ENCODE measurements at places on chromosomes 12 and 14.

- no peaks in the 10 kb centered on the region for H3K36me3 ChIP-seq
- H3K4me1 ChIP-seq = no peaks in the 10 kb centered on the region
- H3K27me3 ChIP-seq = no peaks in the 10 kb centered on the region
- H3K4me3 ChIP-seq = no peak overlapping the region
Measured at GRCh38 chr14:88929656-88930436, 105.4 kb downstream of the TTC8 start.

DNA sequence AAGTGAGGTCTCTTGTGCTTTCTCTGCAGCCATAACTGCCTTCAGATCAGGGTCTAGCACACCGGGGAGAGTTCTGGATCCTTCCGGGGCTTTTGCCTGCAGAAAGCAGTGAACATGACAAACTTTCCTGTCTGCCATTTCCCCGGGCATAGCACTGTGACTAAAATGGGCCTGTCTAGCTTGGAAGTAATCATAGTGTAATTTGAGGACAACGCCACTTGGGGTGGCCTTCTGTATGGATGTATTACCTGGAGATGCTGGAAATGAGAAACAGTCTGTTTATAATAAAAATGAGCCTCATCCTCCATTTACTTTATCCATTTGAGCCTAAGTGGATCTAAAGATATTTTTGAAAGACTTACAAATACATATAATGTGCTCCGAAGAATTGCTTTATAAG, 453.7 kb downstream of the VRK1 start:
- H3K27ac ChIP-seq = no peak overlapping the region
- no peaks in the 10 kb centered on the region for H3K27me3 ChIP-seq
- H3K36me3 ChIP-seq = no peaks in the 10 kb centered on the region
- H3K4me1 ChIP-seq = no peaks in the 10 kb centered on the region

DNA sequence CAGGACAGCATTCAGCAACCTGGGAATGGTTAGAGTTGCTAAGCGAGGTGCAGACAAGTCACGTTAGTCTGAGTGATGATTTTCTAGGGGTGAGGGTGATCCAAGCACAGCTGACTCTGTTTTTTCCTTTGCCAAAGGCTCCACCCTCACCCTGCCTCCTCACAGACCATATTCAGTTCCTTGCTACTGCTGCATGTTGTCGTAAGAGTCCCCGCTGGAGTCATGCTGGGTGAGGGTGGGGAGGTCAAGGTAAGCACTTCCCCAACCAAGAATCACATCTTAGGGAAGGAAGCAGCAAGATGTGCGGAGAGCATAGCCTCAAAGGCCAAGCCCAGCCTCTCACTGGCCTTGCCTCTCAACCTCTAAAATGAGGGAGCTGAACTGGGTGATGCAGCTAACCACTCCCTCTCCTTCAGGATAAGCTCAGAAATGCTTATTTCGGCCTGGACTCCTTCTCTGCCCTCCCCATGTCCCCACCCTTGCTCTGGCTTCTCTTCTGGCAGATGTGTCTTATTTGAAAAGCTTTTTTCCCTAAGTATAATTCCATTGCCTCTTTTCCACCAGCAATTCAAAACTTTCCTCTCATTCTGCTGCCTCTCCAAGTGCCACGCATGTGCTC, 66.9 kb upstream of the ACTN1 start:
- no peaks in the 10 kb centered on the region for H3K36me3 ChIP-seq
- no peak overlapping the region for H3K4me3 ChIP-seq
- H3K27ac ChIP-seq = no peak overlapping the region
- no peak for DNase-seq
- no peaks in the 10 kb centered on the region for H3K27me3 ChIP-seq

DNA sequence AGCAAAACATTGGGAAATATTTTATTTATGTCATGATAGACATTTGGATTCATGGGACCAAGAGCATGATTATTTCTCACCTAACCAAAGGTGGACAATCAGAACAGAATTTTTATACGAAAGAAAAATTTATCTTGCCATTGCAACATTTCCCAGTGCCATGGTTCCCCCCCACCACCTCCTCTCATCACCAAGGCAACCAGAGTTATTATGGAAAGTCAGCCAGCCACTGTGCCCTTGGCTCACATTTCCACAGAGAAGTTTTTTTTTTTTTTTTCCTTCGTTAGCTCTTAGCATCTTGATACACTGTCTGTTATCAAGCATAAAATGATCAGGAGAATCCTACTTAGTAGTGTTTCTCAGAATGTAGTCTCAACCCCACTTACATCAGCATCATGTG, 176.4 kb upstream of the TMTC1 start:
- no peaks in the 10 kb centered on the region for H3K27me3 ChIP-seq
- no peaks in the 10 kb centered on the region for H3K4me1 ChIP-seq
- H3K4me3 ChIP-seq = no peak overlapping the region
- no peak overlapping the region for H3K27ac ChIP-seq

- H3K4me1 ChIP-seq = no peaks in the 10 kb centered on the region
- no peak for DNase-seq
- H3K36me3 ChIP-seq = no peaks in the 10 kb centered on the region
- H3K27ac ChIP-seq = no peak overlapping the region
- no peak overlapping the region for H3K4me3 ChIP-seq
Measured at GRCh38 chr12:129185855-129186254, 332.6 kb downstream of the GLT1D1 start.

DNA sequence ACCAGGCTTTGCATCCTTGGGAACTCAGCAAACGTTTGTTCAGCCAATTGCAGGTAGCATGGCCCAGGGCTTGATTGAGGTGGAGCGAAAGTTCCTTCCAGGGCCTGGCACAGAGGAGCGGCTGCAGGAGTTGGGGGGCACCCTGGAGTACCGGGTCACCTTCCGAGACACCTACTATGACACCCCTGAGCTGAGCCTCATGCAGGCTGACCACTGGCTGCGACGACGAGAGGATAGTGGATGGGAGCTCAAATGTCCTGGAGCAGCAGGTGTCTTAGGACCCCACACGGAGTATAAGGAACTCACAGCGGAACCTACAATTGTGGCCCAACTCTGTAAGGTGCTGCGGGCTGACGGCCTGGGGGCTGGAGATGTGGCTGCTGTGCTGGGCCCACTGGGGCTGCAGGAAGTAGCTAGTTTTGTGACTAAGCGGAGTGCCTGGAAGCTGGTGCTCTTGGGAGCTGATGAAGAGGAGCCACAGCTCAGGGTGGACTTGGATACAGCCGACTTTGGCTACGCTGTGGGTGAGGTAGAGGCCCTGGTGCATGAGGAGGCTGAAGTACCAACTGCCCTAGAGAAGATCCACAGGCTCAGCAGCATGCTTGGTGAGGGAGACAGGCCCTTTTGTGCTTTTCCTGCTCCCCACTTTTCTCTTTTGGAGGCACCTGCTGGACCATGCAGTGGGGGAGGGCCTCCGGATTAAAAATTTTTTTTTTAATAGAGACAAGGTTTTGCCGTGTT, 799 bp downstream of the THTPA start:
- DNase-seq = no peak
- H3K4me1 ChIP-seq = peaks cover 8% of the 10 kb centered on the region
- peaks cover 11% of the 10 kb centered on the region for H3K36me3 ChIP-seq
- H3K27ac ChIP-seq = peak overlapping the region; percentile 96
- H3K27me3 ChIP-seq = no peaks in the 10 kb centered on the region

GRCh38 chr14:69612014-69612782, 802 bp downstream of the SUSD6 start:
- DNase-seq = peak; percentile 55
- no peaks in the 10 kb centered on the region for H3K27me3 ChIP-seq
- peak overlapping the region; percentile 68 for H3K27ac ChIP-seq

GRCh38 chr12:48716168-48716492, 377 bp downstream of the CCNT1 start:
- DNase-seq = no peak
- peak overlapping the region; percentile 74 for H3K4me3 ChIP-seq
- H3K4me1 ChIP-seq = peaks cover 15% of the 10 kb centered on the region
- peaks cover 27% of the 10 kb centered on the region for H3K36me3 ChIP-seq
- H3K27ac ChIP-seq = peak overlapping the region; percentile 93

GRCh38 chr14:100975671-100976070, 72.1 kb upstream of the RTL1 start:
- DNase-seq = no peak
- H3K27ac ChIP-seq = no peak overlapping the region
- H3K4me3 ChIP-seq = no peak overlapping the region
- no peaks in the 10 kb centered on the region for H3K4me1 ChIP-seq
- H3K27me3 ChIP-seq = no peaks in the 10 kb centered on the region
- no peaks in the 10 kb centered on the region for H3K36me3 ChIP-seq

- no peaks in the 10 kb centered on the region for H3K27me3 ChIP-seq
- H3K4me3 ChIP-seq = no peak overlapping the region
- DNase-seq = no peak
- H3K4me1 ChIP-seq = no peaks in the 10 kb centered on the region
- no peak overlapping the region for H3K27ac ChIP-seq
Measured at GRCh38 chr14:89750281-89750755, 204.2 kb downstream of the EFCAB11 start.

DNA sequence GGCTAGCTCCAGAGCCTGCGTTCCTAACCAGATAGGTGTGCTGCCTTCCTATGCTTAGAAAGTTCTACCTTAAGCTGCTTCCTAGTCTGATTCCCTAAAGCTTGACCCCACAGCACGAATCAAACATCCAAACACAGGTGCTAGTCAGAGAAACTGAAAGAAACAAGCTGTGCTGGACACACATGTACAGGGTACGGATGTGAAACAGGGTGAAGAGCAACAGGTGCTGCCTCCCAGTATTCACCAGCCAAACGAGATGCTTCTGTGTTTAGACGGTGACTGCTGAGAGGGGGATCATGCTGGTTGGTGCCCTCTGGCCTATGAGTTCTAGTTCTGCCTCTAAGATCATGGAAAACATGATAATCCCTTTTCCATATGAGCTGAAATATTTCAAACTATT, 105.3 kb downstream of the GRIP1 start:
- no peak overlapping the region for H3K4me3 ChIP-seq
- no peak for DNase-seq
- peaks cover 61% of the 10 kb centered on the region for H3K27me3 ChIP-seq
- no peaks in the 10 kb centered on the region for H3K36me3 ChIP-seq

DNA sequence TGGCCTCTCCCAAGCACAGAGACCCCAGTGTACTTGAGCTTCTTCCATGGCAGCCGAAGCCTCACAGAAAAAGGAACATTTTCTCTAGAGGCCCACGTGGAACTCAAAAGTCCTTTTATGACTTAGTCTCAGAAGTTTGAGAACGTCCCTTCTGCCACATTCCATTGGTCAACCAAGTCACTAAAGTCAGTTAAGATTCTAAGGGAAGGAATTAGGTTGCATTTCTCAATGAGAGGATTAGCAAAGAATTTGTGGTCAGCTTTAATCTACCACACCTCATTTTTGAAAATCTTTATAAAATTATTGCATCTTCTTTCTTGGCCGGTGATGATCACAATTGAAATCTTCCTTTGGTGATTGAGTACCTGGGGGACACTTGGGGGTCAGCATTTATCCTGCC, 279.9 kb upstream of the TBX3 start:
- H3K4me3 ChIP-seq = no peak overlapping the region
- H3K4me1 ChIP-seq = no peaks in the 10 kb centered on the region
- no peak for DNase-seq
- H3K36me3 ChIP-seq = no peaks in the 10 kb centered on the region
- no peak overlapping the region for H3K27ac ChIP-seq

DNA sequence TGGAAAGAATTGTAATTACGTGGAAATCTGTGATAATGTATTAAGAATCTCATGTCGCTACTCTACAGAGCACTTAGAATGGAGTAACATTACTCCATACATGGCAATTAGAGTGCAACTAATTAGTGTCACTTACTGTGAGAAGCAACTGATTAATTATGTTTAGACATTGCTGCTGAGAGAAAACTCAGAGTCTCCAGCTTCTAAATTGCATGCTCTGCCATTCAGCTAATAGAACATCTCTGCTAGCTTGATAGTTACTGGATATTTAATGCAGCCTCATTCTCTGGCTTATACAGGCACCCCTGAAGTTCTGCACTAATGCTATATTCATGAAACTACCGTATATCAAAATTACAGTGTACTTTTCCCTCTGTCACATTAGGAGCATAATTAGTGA, 338.4 kb downstream of the ADAMTS20 start:
- H3K4me3 ChIP-seq = no peak overlapping the region
- no peaks in the 10 kb centered on the region for H3K27me3 ChIP-seq
- DNase-seq = no peak
- H3K27ac ChIP-seq = no peak overlapping the region

DNA sequence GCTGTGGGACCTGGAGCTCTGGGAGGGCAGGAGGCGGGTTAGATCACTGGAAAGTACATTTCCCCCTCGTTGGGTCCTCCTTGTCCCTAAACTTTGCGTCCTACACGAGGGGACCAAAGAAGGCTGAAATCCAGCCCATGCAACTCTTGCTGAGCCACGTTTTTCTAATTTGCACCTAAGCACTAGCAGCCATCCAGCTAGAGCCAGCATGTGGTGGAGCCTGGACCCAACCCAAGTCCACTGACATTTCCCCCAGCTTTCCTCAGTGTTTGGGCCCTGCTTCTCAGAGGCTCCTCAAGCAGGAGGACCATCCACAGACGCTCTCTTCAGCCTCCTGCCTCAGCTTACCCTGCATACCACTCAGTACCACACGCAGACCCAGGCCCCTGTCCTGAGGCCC, 49.7 kb downstream of the TSPAN11 start:
- H3K27me3 ChIP-seq = no peaks in the 10 kb centered on the region
- no peak for DNase-seq
- no peaks in the 10 kb centered on the region for H3K36me3 ChIP-seq

DNA sequence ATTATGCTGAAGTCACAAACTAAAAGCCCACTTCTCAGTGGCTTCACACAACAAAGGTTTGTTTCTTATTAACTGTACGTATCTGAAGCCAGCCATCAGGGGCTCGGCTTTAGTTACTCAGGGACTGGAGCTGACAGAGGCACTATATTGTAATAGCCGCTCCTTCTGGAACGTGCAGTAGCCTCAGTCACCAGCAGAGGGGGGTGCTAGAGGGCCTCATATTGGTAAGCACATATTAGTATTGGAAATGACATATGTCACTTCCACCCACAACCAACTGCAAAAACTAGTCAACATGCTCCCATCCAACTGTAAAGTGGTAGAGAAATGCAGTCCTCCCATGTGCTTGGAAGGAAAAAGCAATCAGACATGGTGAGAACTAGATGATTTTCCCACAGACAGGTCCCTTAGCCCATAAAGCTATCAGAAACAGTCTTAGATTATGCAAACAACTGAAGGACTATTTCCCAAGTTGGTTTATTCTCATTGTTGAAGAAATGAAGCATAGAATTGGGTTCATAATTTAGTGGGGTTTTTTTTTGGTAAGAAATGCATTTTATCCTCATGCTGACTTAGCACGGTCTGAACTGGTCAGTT, 183.6 kb upstream of the G2E3 start:
- H3K4me1 ChIP-seq = no peaks in the 10 kb centered on the region
- H3K27ac ChIP-seq = no peak overlapping the region
- no peak overlapping the region for H3K4me3 ChIP-seq
- no peaks in the 10 kb centered on the region for H3K36me3 ChIP-seq
- peaks cover 97% of the 10 kb centered on the region for H3K27me3 ChIP-seq
